Peyer's patch (tissue), 4 donors: ENCODE measurements at places on chromosomes 3 and 15. TPM values are rescaled to one million over a fixed set of nuclear protein-coding genes. Genes with fewer than 3 reads are reported as not detected.

The CHDH gene
- 70.1 TPM for total RNA-seq

DNA sequence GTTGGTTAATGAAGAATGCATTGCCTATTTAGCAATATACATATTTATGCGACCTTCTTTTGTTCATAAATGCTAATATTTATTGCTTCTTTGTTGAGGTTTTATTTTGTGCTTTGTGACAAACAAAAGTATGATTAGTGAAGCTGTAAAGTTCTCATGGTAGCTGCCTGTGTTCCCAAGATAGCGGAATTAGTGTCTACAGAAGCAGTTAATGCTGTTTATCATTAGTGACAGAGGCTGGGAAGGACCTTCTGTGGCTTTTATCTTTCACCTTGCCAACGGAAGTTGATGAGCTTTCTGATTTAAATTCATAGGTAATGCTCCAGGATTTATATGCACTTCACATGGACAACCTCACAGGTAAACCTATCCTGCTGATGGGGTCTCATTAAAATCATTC, 418.3 kb downstream of the CADM2 start:
- DNase-seq, result no peak

The FBN1 gene
- 42.8 TPM for total RNA-seq

The TM4SF4 gene
- total RNA-seq, result 1.7 TPM

The SOX14 gene
- not detected for total RNA-seq
